ENCODE measurements at places on chromosomes 12 and 14.

- no peak for DNase-seq
These were observed 28.2 kb downstream of the KICS2 start for GRCh38 chr12:64193931-64194330.

- no peak for DNase-seq
These were observed 20.8 kb upstream of the OR4E1 start for GRCh38 chr14:21694425-21694824.

DNA sequence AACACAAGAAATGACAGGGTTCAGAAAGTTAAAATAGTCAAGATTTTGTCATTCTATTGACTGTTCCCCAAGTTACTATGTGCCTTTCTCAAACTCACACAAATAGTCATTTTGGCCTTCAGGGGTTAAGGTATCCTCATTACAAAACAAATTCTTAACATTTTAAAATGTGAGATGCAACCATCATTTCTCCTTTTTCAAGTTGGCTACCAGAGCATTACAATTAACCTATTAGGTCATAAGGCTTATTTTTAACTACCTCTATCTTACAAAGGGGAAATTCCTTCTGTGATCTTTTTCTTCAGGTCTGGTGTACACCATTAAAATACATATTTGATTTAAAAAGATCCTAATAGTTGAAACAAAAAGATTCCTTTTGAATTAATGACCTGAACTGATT is 61.2 kb downstream of the SLC38A1 start:
- no peak for DNase-seq

DNA sequence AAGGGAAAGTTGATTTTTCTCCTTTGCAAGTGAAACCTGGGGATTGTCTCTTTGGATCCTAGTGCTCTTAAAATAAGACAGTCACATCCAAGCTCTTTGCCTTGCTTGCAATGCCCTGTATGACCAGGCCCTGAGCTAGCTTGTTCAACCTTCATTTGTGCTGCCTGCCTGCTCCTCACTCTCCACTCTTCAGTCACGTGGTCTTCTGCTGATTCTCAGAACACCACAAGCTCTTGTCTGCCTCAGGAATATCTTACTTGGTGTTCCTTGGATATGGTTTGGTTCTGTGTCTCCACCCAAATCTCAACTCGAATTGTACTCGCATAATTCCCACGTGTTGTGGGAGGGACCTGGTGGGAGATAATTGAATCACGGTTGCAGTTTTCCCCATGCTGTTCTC is 318.7 kb downstream of the RMST start:
- no peak for DNase-seq

DNA sequence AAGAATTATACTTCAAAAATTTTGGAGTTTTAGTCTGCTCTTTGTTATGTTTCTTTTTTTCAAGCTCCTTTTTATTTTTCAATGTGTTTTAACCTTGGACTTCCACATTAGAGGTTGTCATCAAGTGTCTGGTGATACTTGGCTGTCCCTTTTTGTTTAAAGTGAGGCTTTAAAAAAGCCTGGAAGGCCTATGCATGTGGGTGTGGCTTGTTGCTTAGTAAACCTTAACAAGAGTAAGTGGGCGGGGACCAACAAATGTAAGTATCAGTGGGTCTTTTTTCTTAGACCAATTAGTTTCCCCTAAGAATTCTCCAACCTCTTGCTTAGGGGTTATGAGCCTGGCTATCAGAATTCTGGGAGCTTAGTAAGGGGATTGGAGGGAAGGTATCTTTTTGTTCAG is 26.4 kb downstream of the HCFC2 start:
- no peak for DNase-seq
